Erythroblast (primary cell): ENCODE measurements at places on chromosomes 12 and 14.

GRCh38 chr12:8676651-8677050 lies 14.0 kb upstream of the MFAP5 start:
- DNase-seq: no peak

DNA sequence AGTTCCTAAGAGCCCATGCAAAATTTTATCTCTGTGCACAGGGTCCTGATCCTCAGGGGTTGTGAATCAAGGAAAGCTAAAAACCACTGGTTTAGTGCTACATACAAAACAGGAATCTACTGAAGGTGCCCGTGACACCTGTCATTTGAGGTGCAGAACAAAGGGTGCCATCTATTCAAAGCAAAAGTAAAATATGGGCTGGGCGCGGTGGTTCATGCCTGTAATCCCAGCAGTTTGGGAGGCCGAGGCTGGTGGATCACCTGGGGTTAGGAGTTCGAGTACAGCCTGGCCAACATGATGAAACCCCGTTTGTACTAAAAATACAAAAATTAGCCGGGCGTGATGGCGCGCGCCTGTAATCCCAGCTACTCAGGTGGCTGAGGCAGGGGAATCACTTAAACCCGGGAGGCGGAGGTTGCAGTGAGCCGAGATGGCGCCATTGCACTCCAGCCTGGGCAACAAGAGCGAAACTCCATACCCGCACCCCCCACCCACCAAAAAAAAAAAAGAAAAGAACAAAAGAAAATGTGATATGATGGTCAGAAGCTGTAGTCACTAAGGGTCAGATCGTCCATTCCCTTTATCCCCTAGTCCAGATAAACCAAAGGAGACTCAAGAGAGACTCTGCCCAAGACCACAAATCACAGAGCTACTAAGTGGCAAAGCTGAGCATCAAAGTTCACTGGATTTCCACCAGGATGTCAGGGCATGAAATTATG lies 3.4 kb downstream of the PPTC7 start:
- no peak for DNase-seq

DNA sequence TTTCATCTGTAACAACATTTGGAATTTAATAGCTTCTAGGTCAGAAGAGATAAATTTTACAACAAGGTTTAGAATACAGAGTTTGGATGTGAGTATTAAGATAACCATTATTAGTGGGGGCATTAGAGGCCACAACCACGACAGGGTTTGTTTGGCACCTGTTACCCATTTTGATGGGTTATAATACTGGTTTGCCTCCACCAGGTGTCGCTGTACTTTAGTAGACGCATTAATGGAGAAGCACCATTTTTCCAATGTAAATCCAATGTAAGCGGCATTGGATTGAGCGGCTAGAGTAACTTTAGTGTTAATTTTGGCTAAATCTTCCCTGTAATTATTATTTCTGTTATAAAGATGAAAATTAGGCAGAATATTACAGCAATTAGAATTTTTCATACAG lies 136.2 kb downstream of the SLCO1B3 start:
- DNase-seq: peak; percentile 57

DNA sequence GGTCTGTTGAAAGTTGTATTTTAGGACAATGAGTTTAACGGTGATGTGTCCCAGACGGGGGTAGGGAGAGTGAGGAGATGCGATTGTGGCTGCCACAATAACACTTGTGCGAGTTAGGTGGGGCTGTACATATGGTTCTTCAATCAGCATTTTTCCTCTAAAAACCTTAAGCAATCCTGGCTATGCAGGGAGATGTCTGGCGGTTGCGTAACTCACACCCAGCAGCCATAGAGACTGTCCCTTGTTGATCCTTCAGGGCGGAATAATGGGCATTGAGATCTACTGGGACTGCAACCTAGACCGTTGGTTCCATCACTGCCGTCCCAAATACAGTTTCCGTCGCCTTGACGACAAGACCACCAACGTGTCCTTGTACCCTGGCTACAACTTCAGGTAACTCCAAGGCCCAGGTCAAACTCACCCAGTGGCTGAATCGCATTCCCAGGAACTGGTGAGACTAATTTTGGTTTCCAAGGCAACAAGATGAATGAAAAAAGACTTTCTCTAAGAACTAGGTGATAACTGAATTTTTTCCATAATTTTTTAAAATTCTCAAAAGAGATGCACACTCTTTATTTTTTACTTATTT lies 34.6 kb downstream of the P2RX7 start:
- no peak for DNase-seq

DNA sequence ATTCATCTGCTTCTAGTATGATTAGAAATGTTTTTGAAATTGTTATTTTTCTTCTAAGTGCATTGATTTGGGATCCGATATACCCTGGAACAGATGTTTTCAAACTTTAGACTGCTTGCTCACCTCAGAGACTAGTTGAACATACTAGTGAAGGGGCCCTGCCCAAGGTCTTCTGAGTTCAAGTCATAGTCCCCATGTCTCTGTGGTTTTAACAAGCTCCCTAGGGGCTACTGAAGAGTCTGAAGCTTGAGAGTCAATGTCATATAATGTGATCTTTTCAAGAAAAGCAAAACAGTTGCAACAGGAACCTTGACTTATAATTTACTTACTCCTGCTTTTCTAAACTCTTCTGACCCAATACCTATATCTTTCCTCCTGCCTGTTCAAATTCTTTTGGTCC lies 7.5 kb upstream of the UBE2N start:
- DNase-seq: no peak
